ENCODE measurements at places on chromosomes 6 and 20.

DNA sequence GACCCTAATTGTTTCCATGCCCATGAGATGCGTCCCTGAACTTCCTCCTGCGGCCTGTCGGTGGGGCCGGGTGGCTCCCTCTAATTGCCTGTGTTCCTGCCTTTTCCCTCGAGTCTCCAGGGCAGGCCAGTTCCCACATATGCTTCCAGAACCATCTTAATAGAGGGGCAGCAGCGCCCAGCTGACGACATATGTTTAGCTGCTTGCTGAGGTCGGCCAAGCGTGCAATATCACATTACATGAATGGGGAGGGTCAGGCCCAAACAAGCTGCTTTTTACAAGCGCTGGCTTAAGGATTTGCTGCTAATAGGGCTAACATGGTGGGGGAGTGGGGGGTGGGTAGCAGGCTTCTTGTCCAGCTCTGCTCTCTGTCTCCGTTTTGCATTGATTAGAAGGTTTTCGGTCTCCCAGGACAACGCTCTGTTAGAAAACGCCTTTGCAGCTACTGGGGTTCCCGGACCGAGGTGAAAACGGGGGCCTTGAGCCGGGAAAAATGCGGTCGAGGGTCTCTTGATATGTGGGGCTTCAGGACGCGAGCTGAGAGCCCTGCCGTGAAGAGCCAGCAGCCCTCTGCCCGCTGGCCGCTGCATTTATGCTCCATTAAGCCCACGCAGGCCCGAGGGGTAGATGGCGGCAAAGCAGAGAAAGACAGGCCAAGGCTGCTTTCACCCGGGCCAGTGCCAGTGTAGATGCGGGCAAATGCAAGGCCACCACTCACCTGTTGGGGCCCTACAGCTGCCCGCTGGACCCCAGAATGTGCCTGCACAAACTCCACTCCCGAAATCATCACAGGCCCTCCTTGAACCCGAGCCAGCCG lies 308.5 kb downstream of the BMP7 start:
- no peak for DNase-seq

GRCh38 chr20:3239026-3239866 lies at the start of gene SLC4A11:
TSS of gene SLC4A11 (minus strand) at chr20:3239190. CDS start at chr20:3239137, 53 bp downstream.
- peak; percentile 72 for DNase-seq

DNA sequence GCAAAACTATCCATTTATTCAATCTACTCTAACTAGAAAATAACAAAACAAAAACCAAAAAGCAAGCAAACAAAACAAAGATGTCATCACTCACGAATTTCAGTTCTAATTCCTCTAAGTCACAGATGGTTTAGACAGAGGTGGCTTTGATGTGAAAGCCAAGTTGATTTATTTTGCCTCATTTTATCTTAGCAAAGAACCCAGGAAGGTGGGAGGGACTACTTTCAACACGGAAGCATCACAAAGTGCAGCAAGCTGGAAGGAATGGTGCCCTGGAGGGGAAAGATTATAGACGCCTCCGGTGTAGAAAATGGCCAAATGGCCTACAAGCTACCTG lies 88.4 kb downstream of the LAMP5 start:
- no peak for DNase-seq

DNA sequence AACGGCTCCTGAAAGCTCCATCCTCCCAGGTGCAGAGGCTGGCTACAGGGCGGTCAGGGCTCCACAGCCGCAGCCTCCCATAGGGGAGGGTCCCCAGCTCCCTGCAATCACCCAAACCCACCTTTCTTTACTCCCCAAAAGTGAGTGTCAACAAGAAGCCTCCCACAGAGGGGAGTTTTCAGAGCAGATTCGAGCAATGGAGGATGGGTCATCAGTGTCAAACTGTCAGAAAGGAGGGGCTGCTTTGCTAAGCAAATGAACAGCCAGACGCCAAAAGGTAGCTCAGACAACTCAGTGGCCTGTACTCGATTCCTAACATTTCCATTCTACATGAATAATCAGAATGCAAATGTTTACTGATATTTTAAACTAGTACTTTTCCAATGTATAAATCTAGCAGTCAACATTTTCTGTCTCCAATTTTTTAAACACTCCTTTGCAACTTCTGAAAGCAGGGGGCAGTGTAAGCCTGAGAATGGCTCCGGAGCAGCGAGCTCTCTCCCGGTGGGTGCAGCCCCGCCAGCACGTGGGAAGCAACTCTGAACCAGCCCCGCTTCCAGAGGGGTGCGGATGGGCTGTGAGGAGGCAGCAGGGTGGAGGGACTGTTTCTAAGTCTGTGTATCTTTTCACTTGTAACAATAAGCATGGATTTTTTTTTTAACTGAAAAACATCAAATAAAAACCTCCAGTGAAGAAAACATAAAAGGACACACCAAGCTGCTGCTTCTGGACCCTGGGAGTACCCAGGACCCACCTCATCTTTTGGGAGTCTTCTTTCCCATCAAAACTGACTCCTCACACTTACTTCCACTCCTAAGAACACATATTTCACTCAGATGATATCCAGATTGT lies 54.9 kb downstream of the TAF4 start:
- peak; percentile 66 for DNase-seq

GRCh38 chr20:38426006-38426897 lies 8.9 kb downstream of the SNHG17 start:
- no peak for DNase-seq

DNA sequence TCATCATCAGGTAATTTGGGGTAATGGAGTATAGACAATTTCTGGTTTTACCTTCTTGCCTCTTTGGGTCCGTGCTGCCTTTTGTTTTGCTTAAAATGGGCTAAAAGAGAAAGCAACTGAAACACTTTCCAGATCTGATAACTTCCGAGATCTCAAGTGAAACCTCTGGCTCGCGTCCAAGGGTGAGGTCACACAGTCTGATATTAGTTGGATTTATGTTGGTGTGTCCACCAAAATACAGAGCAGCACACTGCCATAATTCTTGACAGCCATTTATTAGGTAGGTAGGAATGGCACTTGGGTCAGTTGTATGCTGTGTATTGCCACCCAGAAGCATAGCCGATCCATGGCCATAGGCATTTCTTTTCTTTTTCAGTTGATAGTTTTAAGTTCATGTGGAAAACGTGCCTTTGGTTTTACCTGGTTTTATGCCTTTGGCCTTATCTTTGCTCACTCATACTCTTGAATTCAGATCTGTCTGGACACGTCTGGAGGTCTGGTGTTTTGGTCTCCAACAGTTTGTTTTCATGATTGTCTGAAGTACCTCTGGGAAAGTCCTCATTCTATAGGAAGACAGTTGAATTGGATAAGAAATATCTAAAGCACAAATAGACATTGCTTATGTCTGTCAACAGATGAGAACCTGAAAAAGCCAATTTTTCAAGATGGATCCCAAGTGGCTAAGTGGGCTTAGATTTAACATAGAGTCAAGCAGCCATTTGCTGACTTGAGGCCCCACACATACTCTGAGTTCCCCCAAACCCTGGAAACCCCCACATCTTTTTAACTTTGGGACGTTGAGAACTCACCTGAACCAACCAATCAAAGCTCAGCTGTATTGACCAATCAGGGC lies 320.8 kb downstream of the SOX4 start:
- DNase-seq = no peak

DNA sequence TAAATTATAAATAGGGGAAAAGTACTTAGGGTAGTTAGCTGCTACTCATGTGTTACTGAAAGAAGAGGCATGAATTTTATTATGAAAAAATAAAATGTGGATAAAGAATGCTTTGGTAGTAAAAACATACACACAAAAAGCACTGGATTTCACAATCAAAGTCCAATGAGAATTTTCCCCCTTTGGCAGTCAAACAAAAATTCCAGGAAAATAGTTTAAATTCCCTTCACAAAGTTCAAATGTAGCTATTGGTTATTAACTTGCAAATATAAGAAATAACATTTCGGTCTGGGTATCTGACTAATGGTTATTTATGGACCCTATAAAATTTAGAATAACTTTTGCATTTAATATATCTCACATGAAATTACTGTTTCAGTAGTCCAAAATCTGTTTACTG lies 210.4 kb downstream of the FOXC1 start:
- DNase-seq = no peak

All from KBM-7 (cell line).